T47D (cell line): ENCODE measurements at places on chromosomes 4 and X.

GRCh38 chr4:110975338-110975737, 352.5 kb upstream of the PITX2 start:
- no peak for DNase-seq

DNA sequence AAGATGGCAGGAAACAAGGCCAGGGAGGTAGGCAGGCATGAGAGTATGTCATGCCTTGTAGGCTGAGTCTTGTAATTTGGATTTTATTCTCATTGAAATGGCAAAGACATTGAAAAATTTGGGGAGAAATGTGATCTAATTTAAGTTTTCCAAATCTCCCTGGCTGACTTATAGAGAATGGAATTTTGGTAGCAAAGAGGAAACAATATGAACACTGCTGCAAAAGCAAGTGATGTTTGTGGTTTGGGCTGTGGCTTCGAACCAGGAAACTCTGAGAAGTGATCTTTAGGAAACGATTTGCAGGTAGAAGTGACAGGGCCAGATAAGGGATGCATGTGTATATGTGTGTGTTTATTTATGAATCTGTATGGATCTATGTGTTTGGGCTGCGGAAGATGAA, 35.6 kb downstream of the ARSJ start:
- no peak for DNase-seq

GRCh38 chr4:12881945-12882584, 602.1 kb downstream of the RAB28 start:
- DNase-seq = no peak

- DNase-seq = no peak
Observed at GRCh38 chr4:24991015-24991414, 39.7 kb downstream of the LGI2 start.

DNA sequence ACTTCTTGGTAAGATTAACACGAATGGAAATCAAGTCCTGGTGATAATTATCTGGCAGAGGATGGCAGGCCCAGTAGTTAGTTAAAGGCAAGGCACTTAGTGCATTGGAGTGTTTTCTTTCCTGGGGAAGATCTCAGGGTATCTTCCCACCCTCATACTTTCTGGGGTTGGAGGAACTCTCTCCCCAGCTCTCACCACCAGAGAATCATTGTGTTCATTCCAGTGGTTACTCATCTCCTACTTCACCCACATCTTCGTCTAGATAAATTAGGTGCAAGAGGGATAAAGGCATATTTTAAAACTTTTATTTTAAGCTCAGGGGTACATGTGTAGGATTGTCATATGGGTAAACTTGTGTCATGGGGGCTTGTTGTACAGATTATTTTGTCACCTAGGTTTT, 67.5 kb upstream of the SH3RF1 start:
- no peak for DNase-seq

DNA sequence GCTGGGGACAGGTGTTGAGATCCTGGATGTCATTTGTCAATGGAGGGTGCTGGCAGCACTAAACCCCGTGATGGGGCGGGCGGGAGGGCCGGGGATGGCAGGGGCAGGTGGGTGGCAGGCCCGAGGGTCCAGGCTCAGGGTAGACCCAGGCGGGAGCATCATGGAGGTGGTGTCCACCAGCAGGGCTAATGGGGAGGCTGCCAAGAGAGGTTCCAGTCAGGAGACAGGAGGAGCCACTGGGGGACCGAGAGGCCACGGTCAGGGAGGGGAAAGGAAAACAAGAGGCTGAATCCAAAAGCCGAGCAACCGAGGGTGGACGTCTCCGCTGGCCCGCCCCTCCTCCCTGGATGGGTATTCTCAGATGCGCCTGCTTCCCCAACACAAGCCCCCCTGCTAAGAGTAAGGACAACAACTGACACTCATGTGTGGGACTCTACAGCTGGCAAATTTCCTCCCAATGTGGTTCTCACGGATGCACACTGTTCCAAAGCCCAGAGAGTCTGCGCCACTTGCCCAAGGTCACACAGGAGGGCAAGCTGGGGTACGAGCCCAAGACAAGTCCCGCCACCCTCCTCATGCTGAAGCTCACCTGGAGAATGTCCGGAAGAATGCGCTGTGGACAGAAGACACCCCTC, 132.0 kb downstream of the CPZ start:
- DNase-seq = no peak

GRCh38 chr4:169222761-169223160, 48.0 kb downstream of the SH3RF1 start:
- DNase-seq = no peak

DNA sequence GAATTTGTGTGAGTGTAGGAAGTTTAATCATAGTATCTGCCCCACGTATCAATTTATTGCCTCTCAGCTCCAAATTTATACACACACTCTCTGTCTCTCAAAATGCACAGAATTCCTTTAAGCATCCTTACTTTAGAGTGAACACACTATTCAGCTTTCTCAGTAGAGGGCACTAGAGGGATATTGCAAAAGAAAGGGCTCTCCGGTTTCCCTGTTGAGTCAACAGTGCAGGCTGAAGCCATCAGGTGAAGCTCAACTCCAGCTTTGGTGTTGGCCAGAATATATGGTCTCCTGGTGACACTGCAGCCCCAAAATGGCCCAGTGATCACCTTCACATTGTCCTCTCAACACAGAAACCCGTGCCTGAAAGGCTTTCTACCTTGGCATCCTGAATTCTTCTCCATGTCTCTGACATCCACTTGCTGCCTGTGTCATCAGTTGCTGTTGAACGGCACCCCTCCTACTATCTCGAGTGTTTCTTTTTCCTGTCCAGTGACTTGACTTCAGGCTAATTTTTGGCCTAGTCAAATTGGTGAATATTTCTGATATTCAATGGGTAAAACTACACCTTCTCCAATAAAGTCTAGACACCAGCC, 670.5 kb downstream of the GABRG1 start:
- peak; percentile 64 for DNase-seq

GRCh38 chr4:89657931-89658700, 178.8 kb downstream of the SNCA start:
- no peak for DNase-seq

- DNase-seq = no peak
Observed at GRCh38 chr4:56106180-56107147, 157.7 kb downstream of the CEP135 start.

GRCh38 chrX:132631579-132632232, 142.9 kb upstream of the MBNL3 start:
- DNase-seq = peak; percentile 6

DNA sequence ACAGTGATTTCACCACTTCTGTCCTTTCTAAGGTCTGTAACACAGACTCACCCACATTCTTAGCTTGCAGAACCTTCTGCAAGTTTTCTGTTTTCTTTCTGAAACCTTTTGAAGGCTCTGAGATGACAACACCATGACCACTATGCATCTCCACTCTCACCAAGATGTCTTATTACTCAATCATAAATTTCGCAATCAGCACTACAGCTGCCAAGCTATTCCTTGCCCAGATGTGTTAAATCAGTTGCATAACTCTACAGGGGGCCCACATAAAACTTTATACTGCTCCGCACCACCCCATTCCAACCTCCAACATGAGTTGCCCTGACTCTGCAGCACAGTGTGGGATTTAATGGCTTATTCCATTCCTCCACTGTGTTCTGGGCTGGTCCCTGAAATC, 229.9 kb downstream of the COL25A1 start:
- DNase-seq = no peak
